ENCODE measurements at places on chromosomes 7 and 10.

- DNase-seq, result no peak
Observed at GRCh38 chr10:15352836-15353235, 18.3 kb downstream of the FAM171A1 start.

DNA sequence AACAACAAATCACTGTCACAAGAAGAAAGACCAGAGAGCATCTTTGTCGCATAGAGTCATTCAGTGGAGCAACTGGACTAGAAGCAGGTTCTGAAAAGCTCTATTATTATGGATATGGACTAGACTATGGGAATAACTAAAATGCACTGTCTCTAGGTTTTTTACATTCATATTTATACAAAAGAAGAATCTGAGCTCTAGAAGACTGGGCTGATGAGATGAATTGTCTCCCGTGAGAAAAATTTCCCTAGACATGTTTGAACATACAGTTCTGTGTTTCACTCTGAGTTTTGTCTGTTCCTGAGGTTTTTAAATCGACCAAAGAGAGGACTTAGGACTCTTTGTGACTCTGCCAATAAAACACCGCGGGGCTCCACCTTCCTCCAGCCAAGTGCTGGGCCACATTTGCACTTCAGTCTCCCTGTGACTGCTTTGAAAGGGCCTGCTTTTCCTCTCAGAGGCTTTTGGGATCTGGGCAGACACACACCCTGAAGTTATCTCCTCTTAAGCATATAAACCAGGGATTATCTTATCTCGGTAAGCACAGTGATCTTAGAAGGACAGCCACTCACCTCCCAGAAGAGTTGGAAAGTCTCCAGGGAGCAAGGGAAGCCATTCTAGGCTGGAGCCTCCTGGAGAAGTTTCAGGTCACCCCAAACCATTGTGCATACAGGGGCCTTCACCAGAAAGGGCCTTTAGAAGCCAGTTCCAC, 101.0 kb upstream of the JCAD start:
- no peak for DNase-seq

GRCh38 chr10:76089556-76090180, 658.2 kb downstream of the LRMDA start:
- no peak for DNase-seq

DNA sequence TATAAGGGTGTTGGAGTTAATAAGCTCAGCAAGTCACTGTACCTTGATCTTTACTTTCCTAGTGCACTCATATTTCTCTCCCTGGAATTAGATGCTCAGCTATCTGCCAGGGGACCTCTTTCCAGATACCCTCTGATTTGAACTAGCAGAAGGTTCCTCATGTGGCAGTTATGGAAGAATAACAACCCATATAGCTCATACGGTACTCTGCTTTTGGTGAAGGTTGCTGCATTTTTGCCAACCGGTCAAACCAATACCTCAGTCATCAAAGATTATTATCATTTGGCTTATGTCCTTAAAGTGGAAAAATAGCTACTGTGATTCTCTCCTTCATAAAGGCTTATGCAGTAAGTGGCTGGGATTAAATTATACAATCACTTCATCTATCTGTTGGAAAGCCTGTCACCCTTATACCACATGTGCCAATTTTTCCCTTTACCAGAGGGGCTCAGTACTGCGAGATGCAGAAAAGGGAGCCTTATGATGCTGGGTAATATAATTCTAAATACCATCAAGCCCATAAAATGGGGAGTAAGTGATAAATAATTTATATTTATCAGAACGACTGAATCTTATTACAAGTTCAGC, 43.4 kb upstream of the PTER start:
- no peak for DNase-seq

DNA sequence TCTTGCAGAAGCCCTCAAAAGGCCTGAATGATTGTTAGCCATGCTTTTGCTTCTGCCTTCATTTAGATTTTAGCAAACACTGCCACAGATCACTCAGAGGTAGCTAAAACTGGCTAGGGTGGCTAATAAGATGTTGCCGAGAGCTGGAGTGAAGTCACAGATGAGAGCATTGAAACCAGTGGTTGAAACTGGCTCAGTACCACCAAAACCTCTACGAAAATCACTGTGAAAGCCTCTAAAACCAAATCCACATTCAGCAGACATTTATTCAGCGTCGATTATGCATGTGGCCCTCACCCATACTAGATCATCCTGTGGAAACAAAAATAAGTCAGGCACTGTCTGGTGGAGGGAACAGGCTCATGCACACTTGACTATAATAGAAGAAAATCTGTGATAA, 50.8 kb downstream of the PIK3CG start:
- DNase-seq, result no peak

- DNase-seq, result no peak
Observed at GRCh38 chr7:129789652-129790051, 163.1 kb downstream of the UBE2H start.

DNA sequence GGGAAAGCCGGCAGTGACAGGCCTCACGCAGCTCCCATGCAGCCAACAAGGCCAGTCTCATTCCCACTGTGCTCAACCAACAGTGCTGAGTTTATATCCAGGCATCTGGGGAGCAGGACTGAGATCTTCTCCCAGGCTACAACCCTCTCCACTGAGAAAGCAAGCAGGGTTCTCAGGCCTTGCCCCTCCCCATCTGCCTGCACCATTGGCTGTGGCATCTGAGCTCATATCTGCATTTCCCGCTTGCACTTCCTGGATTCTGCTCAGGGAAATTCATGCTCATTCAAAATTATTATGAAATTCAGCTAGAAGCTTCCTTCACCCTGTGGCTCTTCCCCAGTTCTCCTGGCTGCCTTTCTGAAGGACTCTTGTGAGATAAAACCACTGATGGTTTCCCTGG, 1029.0 kb downstream of the GRM8 start:
- no peak for DNase-seq

DNA sequence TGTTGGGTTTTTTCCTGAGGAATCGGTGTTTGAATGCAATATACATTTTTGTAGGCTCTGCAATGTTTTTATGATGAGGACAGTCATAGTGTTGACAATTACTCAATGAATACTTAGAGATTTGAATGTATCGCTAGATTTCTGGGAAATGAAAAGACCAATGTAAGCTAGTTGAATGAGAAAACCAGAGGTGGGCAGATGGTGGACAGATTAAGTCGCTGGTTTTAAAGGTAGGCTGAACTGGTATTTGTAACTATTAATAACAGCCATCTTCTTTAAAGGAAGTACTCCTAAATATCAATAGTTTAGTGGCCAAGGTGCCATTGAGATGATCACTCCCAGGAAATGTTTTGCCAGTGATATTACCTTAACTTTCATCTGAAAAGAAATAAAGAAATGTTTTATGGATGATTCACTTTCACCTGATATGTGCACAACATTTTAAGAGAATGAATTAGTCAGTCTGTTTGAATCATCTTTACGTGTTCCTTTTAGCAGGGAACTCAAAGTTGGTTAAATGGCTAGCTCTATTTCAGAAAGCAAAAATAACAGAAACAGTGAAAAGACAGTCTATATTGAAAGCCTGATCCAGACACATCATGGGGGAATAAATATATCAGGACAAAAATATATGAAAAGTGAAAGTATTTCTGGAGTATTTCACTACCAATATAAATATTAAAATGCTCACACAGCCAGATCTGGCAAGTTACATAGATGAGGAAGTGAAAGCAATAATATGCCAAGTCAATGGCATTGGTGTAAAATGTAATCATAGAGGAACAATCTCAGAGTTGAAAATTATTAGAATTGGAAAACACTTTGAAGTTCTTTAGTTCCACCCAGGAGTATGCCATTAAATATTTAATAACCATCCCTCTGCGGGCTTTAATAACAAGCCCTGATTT, 20.7 kb downstream of the MET start:
- DNase-seq, result no peak

GRCh38 chr10:62264702-62265436, 3.8 kb downstream of the RTKN2 start:
- no peak for DNase-seq

GRCh38 chr7:110889335-110889734, 201.6 kb upstream of the LRRN3 start:
- DNase-seq, result no peak

- no peak for DNase-seq
Observed at GRCh38 chr10:16699435-16700057, 117.7 kb downstream of the RSU1 start.

DNA sequence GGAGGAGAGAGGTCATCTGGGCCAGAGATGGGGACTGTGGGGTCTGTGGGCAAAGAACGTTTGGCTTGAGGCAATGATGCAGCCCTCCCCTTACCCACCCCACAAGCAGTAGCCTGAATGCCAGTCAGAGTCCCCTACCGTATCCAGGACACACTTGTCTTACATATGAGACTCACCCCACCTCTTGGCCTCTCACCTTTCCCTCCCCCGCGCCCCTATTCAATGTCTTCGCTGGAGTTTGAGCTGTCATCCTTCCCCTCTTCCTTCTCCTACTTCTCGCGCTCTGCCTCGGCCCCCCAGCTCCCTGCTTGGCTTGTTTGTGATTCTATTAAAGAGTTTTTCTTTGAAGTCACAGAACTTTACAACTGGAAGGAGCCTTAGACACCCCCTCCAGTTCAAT, 8.9 kb downstream of the PRRT4 start:
- no peak for DNase-seq

DNA sequence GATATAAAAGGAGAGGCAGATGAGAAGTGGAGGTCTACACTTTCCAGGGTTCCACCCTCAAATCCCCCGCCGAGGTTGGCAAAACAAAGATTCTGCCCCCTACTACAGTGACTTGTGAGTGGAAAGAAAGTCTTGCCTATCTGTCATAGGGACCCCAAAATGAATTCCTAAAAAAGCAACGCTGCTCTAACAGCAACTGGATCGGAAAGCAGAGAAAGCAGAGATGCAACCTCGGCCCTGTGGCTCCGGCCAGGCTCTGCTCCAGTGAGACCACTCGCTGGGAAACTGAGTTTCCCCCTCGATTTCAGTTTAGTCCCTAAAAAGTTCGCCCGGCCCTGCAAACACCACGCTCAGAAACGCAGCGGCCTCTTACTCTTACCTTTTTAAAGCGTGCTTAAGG, 297.9 kb upstream of the NFE2L3 start:
- DNase-seq, result no peak

DNA sequence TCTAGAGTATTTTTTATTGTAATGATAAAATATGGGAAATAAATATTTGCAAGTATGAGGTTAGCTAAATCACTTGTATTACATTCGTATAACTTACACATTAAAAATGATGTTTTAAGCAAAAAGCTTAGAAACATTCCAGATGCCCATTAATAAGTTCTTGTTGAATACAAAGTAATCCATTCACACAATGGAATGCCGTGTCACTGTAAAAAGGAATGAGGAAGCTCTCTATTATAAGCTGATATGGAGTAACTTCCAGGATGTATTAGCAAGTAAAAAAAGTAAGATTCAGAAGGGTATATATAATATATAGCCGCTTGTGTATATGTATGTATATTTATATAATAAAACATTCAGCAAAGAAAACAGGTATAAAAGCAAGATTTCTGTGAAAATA, 412.8 kb upstream of the MTPN start:
- no peak for DNase-seq

- DNase-seq, result no peak
Observed at GRCh38 chr7:36567699-36568451, 156.4 kb downstream of the AOAH start.

DNA sequence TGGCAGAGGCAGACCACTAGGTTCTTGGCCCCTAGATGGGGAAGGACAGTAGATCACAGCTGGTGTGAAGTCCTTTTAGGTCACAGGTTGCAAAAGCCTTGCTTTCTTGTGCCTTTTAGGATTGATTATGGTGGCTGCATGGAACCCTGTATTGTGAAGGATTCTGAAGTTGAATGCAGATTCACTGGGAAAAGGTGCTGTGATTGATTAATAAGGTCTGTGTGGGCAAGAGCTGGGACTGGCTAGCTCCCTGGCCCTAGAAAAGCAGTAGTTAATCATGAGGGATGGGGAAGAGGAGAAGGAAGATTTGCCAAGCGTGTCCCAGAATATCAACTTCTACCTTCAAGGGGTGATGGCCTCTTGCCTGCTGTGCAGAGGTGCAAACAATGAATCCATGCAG, 105.5 kb downstream of the CDH23 start:
- DNase-seq, result no peak

- DNase-seq, result no peak
Observed at GRCh38 chr10:69628891-69629290, 1.2 kb upstream of the FAM241B start.

- DNase-seq, result no peak
Observed at GRCh38 chr10:85645926-85646711, 720.5 kb downstream of the GRID1 start.

DNA sequence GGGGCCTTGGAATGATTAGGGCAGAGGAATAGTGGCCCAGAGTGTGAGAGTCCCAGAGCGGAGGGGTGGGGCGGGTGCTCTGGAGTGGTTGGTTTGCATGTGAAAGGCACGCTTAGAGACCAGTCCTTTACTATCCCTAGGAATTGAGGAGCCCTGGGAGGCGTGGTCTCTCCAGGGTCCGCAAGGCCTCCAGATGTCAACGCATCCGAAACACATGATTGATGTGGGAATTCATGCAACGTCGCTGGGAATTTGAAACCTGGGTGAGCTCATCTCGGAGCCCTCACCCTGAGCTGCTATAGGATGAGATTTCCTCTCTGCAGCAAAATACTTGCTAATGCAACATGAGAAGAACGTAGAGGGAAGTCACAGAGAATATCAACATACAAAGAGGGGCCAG, 51.2 kb downstream of the NPTX2 start:
- DNase-seq, result no peak

- DNase-seq, result no peak
Observed at GRCh38 chr10:79249186-79250121, 97.8 kb upstream of the PPIF start.

- no peak for DNase-seq
Observed at GRCh38 chr7:129417073-129417472, 17.2 kb upstream of the STRIP2 start.

DNA sequence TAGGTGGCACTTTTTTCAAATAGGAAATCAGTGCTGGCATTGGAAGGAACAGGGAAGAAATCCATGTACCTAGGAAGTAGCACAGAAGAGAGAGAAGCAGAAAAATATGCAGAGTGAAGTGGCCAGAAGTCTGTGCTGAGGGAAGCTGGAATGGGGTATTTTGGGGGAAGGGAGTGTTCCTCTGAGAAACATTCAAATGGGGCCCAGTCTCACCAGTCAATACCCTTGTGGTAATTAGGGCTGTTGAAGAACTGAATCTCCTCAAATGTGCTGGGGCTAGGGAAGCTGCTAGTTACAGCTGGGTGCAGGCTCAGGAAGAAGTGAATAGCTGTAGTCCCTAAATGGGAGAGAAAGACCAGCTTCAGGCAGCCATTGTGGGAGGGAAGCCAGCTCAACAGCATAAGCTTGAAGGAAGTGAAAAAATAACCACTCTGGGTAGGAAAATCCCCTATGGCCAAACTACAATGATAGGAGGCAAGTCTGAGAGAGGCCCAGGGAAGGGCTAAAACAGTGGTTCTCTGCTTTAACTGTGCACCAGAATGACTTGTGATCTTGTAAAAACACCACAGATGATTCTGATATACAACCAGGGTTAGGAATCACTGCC, 7.6 kb downstream of the NDST2 start:
- DNase-seq, result no peak

DNA sequence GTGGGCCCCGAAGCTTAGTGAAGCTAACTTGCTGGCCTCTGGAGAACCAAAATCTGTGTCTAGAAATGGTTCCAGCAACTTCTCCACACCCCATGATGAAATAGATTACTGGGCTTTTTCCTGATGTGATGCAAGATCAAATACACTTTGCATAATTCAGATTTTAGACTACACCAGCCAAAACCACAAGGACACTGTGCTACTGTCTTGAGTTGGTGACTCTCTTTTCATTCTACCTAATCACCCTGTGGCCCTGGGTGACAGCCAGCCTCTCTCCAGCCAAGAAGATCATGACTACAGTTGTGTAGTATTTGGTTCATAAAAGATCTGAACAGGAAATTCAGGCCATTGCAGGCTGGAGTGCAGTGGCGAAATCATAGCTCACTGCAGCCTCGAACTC, 22.2 kb downstream of the AZGP1 start:
- no peak for DNase-seq

Data from bone marrow (tissue), 2 donors.